ENCODE measurements at places on chromosomes 4 and X.

- no peak for DNase-seq
Observed at GRCh38 chr4:71602289-71602900, 181.5 kb downstream of the GC start.

GRCh38 chr4:83205760-83206159, 78.8 kb downstream of the COQ2 start:
- DNase-seq = no peak

DNA sequence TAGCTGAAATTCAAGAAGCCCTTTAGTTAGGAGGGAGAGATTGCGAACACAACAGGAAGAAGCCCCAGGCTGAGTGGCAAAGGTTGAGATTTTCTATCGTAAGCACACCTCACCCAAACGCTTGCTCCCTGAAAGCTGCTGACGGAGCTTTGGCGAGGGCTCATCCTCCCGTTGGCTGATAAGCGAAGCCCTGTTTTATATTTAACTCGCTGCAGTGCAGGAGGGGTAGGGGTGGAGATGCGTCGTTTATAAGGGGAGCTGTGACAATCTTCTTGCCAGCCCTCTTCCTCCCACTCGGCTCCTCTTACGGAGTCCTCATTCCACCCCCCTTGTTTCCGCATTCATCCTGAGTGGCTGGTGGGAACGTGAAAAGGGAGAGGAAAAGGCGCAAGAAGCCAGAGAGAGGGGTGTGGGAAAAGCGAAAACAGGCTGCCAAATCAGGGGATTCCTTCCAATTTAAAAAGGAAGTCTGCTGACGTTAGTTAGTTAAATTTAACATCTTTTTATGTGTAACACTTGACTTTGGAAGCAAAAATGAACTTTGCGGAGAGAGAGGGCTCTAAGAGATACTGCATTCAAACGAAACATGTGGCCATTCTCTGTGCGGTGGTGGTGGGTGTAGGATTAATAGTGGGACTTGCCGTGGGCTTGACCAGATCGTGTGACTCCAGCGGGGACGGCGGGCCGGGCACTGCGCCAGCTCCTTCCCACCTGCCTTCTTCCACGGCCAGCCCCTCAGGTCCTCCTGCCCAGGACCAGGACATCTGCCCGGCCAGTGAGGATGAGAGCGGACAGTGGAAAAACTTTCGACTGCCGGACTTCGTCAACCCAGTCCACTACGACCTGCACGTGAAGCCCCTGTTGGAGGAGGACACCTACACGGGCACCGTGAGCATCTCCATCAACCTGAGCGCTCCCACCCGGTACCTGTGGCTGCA, at the start of gene ENPEP:
TSS of gene ENPEP (plus strand) at position 275 of the 938 bp plus-strand sequence. CDS start at position 535, 260 bp downstream.
- no peak for DNase-seq

DNA sequence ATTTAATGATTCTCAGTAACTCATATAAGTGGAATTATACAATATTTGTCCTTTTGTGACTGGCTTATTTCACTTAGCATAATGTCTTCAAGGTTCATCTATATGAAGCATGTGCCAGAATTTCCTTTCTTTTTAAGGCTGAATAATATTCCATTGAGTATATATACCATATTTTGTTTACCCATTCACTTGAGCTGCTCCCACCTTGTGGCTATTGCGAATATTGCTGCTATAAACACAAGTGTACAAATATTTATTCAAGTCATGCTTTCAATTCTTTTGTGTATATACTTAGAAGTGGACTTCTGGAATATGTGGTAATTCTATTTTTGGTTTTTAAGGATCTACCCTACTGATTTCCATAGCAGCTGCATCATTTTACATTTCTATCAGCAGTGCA, 219.1 kb downstream of the MID1 start:
- DNase-seq = no peak

DNA sequence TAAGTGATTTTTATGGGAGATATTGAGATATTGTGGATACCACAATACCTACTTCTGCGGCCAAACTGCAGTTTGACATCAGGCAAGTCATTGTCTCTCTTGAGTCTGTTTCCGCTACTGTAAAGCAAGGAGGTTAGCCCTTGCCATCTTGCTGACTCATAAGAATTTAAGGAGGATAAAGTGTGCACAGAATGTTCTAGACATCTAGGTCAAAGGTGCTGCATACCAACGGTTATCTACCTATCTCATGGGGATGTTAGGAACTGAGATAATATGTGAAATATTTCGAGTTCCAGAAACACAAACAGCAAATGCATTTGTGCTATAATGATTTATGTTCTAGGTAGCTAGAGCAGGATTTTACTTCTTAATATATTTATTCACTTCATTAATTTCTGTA, 211.5 kb upstream of the NR3C2 start:
- no peak for DNase-seq

DNA sequence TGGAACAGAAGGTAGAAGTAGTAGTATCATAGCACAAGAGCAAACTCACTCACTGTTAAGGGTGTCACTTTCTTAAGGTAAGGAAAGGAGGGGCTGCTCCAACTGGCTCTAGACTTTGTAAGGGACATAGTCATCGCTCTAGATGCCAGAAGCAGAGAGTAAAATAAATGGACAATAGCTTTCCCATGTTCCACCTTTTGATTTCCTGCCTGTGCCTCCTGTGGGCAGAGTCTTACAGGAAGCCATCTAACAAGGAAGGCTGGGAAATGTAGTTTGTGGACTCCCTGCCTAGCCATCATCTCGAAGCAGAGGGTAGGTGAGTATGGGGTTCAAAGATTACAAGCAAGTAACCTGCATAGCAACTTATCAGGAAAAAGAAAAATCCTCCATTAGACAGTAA, 1.7 kb upstream of the METTL14 start:
- no peak for DNase-seq

DNA sequence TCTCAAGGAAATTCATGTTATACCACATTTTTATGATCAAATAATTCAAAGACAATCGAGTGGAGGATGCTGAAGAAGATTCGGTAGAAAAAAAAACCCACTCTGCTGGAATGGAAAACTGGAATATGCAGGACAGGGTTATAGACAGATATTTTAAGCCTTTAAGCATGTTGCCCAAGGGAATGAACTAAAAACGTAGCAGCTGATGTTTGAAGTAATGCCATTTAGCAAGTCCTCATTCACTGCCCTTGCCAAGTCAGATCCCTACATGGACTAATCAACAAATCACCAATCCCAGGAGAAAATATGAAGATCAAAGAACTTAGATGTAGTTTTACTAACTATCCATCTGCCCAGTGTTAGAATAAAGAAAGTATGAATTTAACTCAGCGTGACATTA, 75.6 kb upstream of the ETNPPL start:
- no peak for DNase-seq

GRCh38 chr4:183541752-183542040, 36.8 kb downstream of the ING2 start:
- no peak for DNase-seq

DNA sequence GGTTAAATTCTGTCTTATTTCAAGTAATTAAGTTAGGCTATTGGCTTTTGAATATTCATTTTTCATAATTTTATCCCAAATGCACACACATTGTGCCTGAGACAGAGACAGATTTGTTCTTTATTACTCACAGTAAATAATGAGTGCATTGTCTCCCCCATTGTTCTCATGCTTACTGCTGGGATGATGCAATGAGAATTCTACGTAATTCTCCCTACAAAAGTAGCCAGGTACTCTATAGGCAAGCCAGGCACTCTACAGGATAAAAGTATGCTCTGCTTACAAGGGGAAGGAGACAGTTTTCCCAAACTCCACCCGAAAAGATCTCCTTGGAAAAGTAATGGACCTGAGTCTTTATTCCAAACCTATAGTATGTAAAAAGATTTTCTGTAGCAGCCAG, 1890.7 kb upstream of the PCDH10 start:
- no peak for DNase-seq

- DNase-seq = no peak
Observed at GRCh38 chr4:79287718-79288117, 38.1 kb downstream of the NAA11 start.

DNA sequence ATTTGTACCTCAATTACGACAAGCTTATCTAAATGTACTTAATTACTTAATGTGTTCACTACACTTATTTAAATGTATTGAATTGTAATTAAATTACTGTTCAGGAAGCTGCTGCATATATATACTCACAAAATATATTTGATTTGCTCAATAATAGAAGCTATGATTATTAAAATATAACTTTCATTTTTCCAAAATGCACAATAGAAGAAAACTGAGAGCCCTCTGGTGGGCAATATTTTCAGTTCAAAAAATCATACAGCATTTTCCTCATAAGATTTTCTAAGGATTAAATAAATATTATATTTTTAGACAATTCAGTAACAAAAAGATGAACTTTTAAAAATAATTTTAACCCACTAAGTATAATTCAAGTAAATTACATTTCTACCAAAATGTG, 217.3 kb downstream of the DKK2 start:
- DNase-seq = no peak

DNA sequence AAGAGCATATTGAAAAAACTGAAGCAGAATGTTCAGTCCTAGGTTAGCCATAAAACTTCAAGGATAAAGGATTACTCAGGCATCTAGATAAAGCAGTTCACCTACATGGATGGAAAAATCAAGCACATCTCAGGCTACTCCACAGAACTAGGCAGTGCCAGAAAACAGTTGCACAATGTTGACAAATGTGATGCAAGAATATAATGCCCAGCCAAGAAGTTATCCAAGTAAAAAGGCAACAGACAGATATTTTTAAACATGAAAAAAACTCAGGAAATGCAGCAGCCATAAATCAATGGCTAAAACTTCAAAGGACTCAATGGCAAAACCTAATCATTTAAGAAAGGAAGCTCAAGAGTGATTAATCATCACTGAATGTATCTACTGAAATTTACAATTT, 456.0 kb upstream of the FAM241A start:
- no peak for DNase-seq

DNA sequence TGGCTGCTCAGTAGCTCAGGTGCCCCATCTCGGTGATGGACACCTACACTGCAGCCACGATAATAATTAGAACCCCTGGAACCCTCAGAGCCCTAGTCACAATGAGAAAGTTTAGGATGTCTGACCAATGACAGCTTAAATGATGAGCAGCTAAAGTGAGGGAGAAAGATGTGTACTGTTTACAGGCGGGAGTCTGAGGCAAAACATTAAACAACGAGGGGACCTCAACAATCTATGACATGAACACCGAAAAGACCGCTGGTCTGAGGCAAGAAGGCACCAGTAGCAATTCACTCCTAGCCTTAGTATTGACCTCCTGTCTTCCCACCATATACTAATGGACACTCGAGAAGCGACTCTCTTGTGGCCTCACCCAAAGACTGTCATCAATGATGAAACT, 369.5 kb upstream of the SMIM31 start:
- no peak for DNase-seq

GRCh38 chrX:129748305-129748704, 9.5 kb downstream of the XPNPEP2 start:
- no peak for DNase-seq

DNA sequence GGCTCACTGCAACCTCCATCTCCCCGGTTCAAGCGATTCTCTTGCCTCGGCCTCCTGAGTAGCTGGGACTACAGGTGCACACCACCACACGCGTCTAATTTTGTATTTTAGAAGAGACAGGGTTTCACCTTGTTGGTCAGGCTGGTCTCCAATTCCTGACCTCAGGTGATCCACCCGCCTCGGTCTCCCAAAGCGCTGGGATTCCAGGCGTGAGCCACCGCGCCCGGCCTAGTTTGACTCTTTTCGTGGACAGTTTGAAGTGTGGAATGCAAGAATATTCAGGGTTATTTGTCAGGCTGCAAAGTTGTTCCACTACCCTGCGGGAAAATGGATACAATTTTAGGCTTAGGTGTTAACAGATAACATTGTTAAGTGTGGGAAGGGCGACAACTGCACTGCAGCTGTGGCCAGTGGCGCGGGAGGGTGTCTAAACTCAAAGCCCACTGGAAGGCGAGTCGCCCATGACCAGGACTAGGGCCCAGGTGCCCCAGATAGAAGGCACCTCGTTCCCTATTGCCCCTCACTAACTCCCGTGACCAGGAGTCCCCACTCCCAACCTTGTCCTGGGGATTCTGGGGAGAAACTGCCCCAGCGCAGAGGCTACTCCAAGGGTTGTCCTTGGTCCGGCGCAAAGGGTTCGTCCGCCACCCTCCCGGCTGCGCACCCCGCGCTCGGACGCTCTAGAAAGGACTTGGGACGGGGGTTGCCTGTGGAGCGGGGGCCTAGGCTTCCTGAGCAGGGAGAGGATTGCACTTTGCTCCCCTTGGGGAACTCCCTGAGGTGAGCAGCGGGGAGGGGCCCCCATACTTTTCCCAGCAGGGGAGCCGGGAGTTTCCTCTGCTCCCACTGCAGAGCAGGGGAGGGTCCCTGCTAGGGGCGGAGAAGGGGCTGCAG, 1.1 kb upstream of the CD99 start:
- no peak for DNase-seq

GRCh38 chr4:174520660-174521059, 1.6 kb downstream of the HPGD start:
- no peak for DNase-seq

GRCh38 chr4:124790471-124790870, 77.9 kb upstream of the ANKRD50 start:
- DNase-seq = no peak

GRCh38 chr4:155241664-155242063, 33.2 kb downstream of the NPY2R start:
- no peak for DNase-seq

- DNase-seq = no peak
Observed at GRCh38 chrX:15930585-15930984, 76.0 kb upstream of the AP1S2 start.

DNA sequence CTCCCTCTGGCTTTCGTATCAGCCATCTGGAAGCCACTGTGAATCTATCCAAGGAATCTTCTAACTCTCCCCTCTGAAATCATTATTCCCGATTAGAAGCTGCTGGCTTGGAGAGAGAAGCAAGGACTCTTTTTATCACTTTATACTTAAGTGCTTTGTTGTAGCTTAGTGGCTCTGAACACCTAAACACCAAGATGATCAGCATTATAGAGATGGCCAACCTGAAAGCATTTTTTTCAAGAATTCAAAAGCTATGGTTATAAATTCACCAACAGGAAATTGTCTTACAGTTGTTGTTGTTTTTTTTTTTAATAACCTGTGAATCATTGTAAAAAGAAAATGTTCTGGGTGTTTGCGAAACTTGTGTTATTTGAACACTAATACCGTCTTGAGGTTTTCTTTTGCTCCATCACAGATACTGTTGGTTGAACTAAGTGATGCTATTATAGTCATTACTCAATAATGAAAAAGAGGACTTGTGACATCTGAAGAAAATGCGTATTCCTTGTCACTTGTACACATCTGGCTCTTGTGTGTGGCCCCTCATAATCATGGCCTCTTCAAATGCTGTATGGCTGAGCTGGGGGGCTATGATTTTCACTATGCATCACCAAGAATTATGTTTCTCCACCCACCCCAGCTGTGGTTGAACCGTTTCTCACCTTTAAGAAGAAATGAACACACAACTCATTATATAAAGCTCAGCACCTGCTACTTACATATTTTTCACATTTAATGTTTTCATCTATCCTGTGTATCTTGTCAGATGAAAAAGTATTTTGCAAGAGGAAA, 11.8 kb upstream of the SMIM43 start:
- no peak for DNase-seq

GRCh38 chr4:39712819-39713607, 15.1 kb downstream of the UBE2K start:
- no peak for DNase-seq

- DNase-seq = no peak
Observed at GRCh38 chr4:108351791-108352190, 183.1 kb upstream of the LEF1 start.

- no peak for DNase-seq
Observed at GRCh38 chr4:138938366-138938690, 77.3 kb upstream of the NOCT start.

- no peak for DNase-seq
Observed at GRCh38 chr4:28378109-28378830, 1517.6 kb downstream of the STIM2 start.

- no peak for DNase-seq
Observed at GRCh38 chr4:5467111-5467510, 241.2 kb downstream of the EVC2 start.

All from effector CD8-positive, alpha-beta T cell (primary cell).